G401 (cell line): ENCODE measurements at places on chromosomes 1 and 21. TPM values are rescaled to one million over a fixed set of nuclear protein-coding genes. Genes with fewer than 3 reads are reported as not detected.

S100A2 gene
- 10.6 and 10.8 TPM in 2 replicates for total RNA-seq

RNF186 gene
- not detected in 2 replicates for total RNA-seq

RXRG gene
- not detected in 2 replicates for total RNA-seq

GCSAML gene
- not detected in 2 replicates for total RNA-seq

KIRREL1 gene
- 29.9 and 31.1 TPM in 2 replicates for total RNA-seq
